ENCODE measurements at places on chromosomes 3 and 15. TPM values are rescaled to one million over a fixed set of nuclear protein-coding genes. Genes with fewer than 3 reads are reported as not detected.

RETNLB gene
- total RNA-seq, result not detected

CLDN16 gene
- total RNA-seq, result under 0.01 TPM

DISP2 gene
- total RNA-seq, result under 0.01 TPM

UPK1B gene
- not detected for total RNA-seq

ITGB5 gene
- 24.0 TPM for total RNA-seq

FEZF2 gene
- total RNA-seq, result not detected

C3orf38 gene
- total RNA-seq, result 24.0 TPM

QTRT2 gene
- total RNA-seq, result 18.3 TPM

ACKR4 gene
- 2.1 TPM for total RNA-seq

SYNM gene
- 53.2 TPM for total RNA-seq

CELF6 gene
- total RNA-seq, result 1.0 TPM

XCR1 gene
- total RNA-seq, result not detected

DAZL gene
- not detected for total RNA-seq

DPPA2 gene
- total RNA-seq, result not detected

TM6SF1 gene
- 28.7 TPM for total RNA-seq

CIB2 gene
- 6.3 TPM for total RNA-seq

All from skeletal muscle tissue (tissue), 5 donors.